Stimulated activated CD8-positive, alpha-beta memory T cell treated with anti-CD3 and anti-CD28 coated beads, Interleukin-4, amount 100 ng/mL, for 24 hours (primary cell): ENCODE measurements at places on chromosomes 3 and 15.

DNA sequence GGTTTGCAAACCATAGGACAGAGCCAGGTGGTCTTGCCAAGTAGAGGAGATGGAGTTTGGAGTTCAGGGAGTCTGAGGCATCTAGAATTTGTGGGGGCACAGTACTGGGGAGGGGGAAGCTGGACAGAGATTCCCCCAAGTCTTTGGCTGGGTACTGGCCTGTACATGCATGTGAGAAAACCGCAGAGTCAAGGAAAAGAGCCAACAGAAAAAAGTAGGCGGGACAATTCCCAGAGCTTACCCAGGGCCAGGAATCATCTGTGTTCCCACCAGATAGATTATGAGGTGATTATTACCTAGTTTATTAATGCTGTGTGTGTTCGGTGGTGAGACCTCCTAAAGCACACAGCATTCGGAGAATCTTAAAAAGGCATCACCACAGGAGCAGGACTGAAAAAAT is 11.3 kb downstream of the LYSMD4 start:
- DNase-seq, result no peak

- DNase-seq, result no peak
These were observed 288.4 kb upstream of the LYSMD4 start for GRCh38 chr15:100021653-100022052.

GRCh38 chr15:73940061-73940981 is 14.1 kb downstream of the LOXL1 start:
- no peak for DNase-seq

- DNase-seq, result no peak
These were observed 17.3 kb upstream of the USP50 start for GRCh38 chr15:50563756-50564155.

- DNase-seq, result no peak
These were observed 121.9 kb downstream of the FNDC3B start for GRCh38 chr3:172161133-172161789.

GRCh38 chr15:91946581-91947292 is 93.2 kb downstream of the SLCO3A1 start:
- no peak for DNase-seq

GRCh38 chr15:84783493-84784251 is 33.5 kb upstream of the ALPK3 start:
- no peak for DNase-seq

DNA sequence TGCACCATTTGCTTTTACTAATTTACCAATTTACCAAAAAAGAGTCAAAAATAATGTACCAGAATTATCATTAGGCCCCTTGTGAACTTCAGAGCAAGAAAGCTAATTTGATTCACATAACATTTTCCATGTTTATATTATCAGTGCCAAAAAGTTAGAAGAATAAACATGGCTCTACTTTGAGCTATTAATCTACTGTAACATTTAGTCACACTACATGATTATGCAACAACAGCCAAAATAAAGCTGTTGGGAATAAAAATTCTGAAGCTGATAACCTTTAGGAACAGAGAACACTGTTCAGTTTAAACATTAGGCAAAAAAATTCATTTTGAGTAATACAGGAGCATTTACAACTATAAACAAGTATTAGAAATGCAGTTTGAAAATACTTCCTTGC is 63.6 kb downstream of the PROS1 start:
- no peak for DNase-seq

DNA sequence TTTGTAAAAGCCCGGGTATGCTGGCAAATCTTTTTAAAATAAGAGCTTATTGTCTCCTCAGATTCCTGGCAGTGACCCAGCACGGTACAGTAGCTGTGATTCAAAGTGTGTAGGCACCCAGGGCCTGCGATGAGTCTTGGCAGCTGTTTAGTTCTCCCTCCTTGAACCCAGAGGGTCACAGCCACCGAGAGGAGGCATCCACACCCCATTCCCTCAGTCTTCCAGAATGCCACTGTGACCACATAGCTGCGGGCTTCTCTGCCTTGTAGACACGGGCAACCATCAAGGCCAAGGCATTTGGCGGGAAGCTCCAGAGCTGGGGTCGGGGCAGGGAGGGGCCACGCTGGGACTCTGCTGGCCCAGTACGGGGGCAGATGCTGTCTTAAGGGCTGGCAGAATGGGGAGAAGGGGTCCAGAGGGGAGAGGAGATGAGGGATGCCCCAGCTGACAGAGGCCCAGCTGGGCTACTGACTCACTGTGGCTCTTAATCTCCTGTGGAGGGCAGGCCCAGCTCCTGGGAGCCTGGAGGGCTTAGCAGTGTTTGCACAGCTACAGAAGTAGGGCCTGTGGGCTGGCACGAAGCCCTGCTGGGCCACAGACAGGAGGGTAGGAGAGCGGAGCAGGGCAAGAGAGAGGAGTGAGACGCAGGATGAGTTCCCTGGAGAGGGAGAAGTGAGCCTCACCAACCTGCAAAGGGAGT is 68.8 kb upstream of the DLG1 start:
- no peak for DNase-seq

GRCh38 chr3:35757991-35758757 is 118.8 kb downstream of the ARPP21 start:
- DNase-seq, result no peak

DNA sequence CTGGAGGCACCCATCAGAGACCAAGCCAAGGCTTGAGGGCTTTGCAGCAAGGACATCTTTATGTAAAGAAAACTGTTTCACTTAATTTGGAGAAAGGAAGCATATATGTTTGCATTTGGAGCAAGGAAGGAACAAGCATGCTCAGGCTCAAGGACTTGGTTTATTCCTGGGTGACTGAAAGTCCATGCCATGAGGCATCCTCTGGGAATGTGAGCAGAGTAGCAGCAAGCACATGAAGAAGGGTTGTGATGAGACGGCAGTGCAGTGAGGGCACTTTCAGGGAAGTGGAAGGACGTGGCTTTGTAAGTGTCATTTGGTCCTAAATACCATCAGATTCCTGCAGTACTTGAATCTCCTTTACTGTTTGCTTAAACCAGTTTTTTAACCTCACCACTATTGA is 26.8 kb downstream of the POLG start:
- no peak for DNase-seq

- DNase-seq, result no peak
These were observed 216.9 kb downstream of the ATP8B4 start for GRCh38 chr15:49901996-49902684.

DNA sequence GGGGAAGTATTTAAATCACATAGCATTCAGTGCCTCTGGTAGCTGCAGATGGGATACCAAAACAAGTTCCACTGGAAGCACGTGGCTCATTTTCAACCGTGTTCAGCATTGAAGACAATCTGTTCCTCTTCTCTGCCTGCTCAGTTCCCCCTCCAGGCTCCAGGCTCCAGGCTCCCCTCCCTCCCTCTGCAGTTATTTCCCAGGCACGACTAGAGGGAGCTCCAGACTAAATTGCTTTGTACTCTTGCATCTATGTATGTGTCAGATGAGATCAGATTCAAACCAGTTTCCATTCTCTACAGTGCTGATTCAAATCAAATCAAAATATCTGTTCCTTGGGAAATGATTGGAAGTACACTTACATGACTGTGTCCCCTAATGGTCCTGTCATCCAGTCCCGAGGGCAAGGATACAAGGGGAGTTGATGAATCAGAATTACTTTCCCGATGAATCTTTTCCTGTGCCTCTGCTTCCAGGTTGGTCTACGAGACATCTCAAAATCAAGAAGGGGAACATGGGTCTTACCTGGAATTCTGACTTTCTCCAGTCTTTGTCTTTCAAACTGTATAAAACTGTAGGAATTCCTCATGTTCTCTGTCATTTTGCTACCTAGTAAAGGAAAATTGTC is 600.5 kb downstream of the EDEM1 start:
- DNase-seq, result no peak

DNA sequence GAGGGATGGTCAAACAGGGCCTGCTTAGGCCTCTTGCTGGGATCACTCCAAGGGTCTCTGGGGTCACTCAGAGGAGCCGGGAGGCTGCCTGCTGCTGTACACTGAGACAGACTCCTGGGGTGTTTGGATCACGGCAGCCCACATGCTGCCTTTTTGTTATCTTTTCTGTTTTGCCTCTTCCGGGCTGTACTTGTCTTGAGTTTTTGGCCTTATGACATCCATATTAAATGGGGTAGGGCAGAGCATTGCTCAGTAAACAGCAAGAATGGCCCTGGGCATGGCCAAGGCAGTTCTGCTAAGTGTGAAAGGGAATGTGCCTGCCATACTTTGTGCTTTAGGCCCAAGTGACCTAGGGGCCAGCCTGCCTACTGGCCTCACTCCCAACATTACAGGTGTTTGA is 771 bp upstream of the ENTPD3 start:
- no peak for DNase-seq
